Stimulated activated naive CD4-positive, alpha-beta T cell treated with Interleukin-2 at 50 U/mL for 16 hours (primary cell): ENCODE measurements at places on chromosomes 13 and 19.

GRCh38 chr13:63011996-63012395 is 1596.3 kb upstream of the PCDH20 start:
- no peak for DNase-seq

DNA sequence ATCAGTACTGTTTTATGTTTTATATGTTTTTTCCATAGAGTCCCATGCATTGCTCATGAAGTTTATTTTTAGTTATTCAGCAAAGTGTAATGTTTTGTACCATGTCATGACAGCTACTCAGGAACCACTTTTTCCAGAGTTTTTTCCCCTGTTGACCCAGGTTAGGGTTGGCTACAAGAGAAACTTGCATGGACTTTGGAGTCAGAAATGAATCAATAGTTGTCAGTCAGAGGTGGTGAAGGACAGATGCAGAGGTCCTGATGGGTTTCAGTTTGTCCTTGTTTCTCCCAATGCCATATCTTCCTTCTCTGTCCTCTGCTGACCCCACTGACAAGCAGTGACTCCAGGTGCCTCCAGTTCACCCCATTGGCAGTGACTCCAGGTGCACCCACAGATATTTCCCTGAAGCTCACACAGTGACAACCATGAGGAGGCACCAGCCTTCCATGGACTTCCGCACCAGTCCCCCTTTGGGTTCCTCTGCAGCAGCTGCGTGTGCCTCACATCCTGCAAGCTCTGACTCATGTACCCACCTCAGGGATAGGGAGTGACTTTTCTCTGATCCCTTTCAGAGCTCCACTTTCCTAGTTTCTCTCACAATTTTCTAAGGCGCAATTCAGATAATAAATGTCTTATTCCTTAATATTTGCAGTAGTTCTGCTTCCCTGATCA is 92.1 kb downstream of the AKAP11 start:
- DNase-seq, result no peak

DNA sequence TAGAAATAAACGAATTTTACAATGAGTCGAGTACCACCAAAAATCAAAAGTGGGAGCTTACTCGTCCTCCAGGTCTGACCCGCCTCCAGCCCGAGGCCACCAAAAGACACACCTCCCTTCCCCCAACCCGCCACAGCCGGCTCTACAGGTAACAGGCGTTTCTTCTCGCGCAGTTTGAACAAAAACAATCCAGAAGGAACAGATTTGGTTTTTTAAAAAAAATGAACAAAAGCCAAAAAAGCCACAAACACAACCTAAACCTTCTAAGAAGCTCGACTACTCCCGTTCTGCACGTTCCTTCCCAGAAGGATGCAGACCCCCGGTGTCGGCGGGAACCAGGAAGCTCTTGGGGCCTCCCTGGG is 671 bp downstream of the ZDHHC20 start:
- peak; percentile 35 for DNase-seq

DNA sequence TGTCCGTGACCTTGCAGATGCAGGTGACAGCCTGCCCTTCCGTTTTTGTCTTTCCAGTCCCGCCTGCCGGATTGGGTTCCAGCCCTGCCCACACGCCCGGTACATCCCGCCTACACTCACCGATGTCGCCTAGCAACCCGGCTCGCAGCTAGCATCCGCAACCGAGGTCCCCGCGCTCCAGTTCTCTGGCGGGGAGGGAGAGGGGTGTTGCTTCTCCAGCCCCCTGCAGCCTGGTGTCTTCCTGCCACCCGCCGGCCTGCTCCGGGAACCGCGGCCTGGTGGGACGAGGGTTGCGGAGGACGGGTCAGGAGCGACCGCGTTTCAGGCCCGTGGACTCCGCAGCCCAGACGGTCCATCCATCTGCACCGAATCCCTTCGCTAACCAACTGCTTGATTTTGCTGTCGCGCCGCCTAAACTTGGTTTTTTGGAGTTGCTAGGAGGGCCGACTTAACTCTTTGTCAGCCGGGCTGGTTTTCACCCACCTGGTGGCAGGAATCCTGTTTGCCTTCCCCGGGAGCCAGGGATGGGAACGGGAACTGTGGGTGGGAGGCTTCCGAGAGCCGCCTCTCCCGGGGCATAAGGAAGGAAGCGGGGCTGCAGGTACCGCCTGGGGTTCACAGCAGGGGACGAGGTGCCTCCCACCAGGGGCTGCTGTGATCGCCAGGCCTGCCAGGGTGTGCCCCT is 15.4 kb upstream of the MATK start:
- peak; percentile 50 for DNase-seq

DNA sequence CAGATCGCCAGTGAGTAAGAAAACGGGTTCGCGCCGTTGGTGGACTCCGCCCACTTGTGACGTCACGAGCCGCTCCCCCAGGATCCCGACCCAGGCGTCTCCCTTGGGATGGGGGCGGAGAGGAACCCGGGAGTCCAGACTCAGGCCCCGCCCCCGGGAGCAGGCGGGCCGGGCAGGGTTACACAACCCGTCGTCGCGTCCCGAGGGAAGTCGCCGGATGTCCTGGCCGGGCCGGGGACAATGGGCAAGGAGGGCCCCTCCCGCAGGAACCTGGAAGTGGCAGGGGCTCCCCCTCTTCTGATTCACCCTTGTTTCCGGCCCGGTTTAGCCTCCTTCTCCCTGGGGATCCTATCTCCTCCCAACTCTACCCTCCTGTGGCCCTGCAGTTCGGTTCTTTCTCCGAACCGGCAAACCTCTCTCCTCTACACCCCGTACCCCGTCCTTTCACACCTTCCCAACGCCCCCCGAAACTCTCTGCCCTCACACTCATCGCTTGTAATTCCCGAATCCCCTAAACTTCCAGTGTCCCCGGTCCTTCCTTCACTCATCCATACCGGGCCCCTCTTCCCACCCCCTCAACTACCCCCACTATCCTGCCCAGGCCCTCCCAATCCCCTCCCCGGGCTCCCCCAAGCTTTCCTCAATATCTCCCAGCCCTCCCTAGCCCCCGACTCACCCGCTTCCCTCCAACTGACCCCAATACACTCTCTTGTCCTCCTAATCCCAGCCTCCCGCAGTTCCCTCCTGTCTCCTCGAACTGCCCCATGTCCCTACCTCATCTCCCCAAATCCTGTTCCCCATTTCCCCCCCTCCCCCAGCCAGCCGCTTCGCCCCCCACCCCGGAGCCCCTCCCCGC is 20.0 kb upstream of the ERCC1 start:
- DNase-seq, result peak; percentile 48

DNA sequence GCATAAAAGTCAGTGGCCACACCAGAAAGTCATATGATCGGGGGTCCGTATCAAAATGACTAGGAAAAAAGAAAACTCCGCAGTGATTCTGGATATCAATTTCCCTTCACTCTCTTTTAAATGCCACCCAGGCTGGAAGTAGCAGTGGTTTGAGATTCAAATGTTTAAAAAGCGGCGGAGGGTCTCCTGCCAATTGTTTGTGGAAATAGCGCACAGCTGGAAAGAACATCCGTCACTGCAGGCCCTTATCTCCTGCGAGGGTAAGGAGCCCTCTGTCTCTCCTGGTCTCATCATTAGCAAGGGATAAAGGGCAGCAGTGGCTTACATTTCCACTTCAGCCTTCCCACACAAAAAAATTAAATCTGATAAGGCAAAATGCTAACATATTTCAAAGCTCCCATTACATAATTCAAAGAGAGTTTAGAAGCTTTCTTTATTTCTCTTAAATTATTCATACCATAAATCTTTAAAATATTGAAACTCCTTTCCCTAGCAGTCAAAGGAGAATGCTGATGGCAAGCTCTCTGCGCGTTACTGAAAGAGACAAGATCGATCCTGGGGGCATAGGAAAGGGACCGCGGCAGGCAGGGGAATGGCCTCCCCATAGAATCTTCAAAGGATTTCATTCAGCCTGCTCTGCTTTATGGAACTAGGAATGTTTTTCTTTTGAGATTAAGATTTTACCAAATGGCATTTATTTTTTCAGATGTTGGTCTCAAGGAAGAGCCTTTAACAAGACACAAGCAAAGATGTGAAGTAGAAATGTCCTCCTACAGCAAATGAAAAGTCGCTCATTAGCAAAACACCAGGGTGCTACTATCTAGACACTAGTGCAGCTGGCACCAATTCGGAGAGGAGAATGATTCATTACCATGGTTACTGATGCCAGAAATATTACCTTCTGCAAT is 35.0 kb downstream of the AMER2 start:
- DNase-seq, result no peak

GRCh38 chr19:41144403-41144802 is 30.2 kb downstream of the CYP2F1 start:
- peak; percentile 81 for DNase-seq

DNA sequence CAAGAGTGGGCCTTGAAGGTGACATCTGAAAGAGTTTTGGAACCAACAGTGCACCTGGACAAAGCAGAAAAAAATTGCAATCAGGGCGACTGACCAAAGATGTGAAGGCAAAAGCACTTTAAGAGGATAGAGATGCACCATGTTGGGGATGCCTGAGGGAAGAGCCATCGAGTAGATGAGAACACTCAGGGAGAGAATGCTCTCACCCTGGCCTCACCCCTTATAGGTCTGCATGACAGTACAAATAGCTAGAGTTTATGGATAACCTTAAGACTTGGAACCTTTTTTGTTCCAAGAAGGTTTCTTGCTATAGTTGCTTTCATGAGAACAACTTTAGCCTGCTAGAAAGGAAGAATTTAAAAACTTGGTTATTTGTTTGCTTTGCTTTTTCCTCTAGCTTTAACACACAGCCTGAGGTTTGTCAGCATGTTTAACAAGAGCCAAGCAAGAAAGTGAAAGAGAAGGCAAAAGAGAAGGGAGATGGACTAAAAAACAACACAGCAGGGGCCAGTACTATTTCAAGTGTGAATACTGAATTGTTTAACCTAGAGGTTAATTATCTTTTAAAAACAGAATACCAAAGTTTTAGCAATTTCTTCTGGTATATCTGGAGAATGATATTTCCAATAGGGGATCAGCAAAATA is 418.9 kb downstream of the DIAPH3 start:
- no peak for DNase-seq

GRCh38 chr19:58546019-58546530 is 2.2 kb downstream of the TRIM28 start:
- no peak for DNase-seq

DNA sequence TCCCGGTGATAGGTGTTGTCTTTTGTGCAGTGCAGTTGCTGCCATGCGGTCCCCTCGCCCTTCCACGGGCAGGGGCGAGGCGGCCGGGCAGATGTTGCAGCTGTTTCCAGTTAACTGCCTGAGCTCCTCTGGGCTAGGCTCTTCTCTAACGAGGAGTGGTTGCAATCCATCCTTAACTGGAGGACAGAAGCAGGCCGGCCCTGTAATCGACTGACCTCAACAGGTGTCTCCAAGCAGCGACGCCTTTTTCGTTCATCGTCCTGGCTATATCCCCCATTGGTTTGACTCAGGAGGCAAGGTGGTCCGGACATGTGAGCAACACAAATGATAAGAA is 1.9 kb upstream of the TSC22D1 start:
- DNase-seq, result no peak

DNA sequence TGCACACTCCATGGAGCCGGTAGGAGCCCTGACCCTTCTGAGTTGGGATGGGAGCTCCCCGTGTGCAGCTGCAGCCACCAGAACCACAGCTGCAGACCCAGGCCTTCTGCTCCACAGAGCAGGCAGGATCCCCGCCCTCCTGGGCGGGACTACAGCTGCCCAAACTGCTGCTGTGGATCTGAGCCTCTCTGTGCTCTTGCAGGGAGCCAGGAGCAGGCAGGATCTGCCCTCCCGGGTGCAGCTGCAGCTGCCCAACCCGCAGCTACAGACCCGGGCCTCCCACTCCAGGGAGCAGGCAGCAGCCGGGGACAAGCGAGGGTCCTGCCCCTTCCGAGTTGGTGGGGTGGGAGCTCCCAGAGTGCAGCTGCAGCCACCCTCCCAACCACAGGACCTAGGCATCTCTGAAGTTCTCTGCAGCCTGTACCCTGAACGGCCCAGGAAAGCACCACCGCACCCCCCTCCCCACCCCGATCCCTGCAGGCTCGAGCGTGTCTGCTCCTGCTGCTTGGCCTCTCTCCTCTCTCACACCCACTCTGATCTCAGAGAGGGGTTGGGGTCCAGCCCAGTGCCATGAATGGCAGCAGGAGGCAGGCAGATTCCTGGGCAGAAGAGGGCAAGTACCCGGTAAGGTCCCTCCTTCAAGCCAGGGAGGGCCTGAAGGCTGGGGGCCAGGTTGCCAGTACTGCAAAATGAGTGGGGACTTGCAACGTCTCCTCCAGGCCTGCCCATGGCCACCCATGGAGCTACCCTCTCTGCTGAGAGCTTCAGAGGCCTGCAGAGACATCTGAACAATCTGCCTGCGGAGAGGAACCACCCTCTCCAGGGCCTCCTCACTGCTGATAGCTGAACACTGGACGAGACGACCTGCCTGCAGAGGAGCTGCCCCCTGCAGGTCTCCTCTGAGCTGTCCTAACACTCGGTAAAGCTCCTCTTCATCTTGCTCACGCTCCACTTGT is 16.4 kb upstream of the EMP3 start:
- DNase-seq, result no peak

DNA sequence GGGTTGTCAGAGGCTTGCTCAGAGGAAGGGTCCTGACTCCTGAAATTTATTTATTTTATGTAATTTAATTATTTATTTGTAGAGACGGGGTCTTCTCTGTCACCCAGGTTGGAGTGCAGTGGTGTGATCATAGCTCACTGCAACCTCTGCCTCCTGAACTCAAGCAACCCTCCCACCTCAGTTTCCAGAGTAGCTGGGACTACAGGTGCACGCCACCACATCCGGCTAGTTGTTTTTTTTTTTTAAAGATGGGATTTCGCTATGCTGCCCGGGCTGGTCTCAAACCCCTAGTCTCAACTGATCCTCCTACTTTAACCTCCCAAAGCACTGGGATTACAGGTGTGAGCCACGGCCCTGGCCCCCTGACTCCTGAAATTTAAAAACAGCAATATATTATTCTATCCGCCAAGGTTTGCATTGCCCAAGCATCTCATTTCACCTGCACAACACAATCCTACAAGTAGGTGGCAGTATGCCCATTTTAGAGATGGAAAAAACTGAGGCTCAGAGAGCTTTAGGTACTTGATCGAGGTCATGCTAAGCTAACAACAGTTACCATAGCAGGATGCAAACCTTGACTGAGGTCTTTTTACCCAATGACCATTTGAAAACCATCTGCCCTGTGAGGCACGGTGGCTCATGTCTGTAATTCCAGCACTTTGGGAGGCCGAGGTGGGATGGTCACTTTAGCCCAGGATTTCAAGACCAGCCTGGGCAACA is 18.1 kb downstream of the ARHGEF18 start:
- DNase-seq, result no peak

DNA sequence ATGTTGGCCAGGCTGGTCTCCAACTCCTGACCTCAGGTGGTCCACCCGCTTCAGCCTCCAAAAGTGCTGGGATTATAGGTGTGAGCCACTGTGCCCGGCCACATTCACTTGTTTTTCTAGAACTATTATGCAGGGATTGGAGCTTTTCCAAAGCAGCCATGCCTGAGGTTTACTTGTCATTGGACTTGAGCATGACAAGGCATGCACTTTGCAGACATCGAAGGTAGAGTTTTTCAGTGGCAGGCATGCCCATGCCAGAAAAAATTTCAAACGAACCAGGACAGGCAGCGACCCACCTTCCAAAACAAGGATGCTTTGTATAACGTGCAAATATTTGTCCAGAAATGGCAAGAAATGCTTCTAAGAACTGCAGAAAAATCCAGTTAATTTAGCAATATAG is 17.7 kb downstream of the PNMA8A start:
- no peak for DNase-seq

GRCh38 chr13:59570204-59570603 is 593.5 kb downstream of the DIAPH3 start:
- DNase-seq, result no peak

GRCh38 chr19:2038284-2039088 is 12.6 kb downstream of the MKNK2 start:
- DNase-seq, result no peak

GRCh38 chr13:79190932-79191331 is 215.1 kb downstream of the RBM26 start:
- DNase-seq, result no peak
